ENCODE measurements at places on chromosomes 12 and 14. TPM values are rescaled to one million over a fixed set of nuclear protein-coding genes. Genes with fewer than 3 reads are reported as not detected.

GRCh38 chr12:23834076-23834475 is 115.4 kb downstream of the SOX5 start:
- DNase-seq = no peak

GRCh38 chr12:107807471-107808150 is 33.1 kb downstream of the ASCL4 start:
- DNase-seq = no peak

IAPP gene
- not detected for total RNA-seq

GRCh38 chr14:54593860-54594259 is 26.9 kb downstream of the SAMD4A start:
- no peak for DNase-seq

BAZ2A gene
- 28.5 TPM for total RNA-seq

KRT4 gene
- not detected for total RNA-seq
